ENCODE measurements at places on chromosomes 2 and 18. TPM values are rescaled to one million over a fixed set of nuclear protein-coding genes. Genes with fewer than 3 reads are reported as not detected.

Gene TIGD1
- 7.2 TPM for total RNA-seq

Gene LYPD1
- total RNA-seq: 33.9 TPM

Gene SLC35F5
- total RNA-seq: 58.3 TPM

Gene FAM237A
- not detected for total RNA-seq

Gene POU3F3
- total RNA-seq: 0.14 TPM

Gene LGALSL
- 19.2 TPM for total RNA-seq

Gene DCDC2C
- not detected for total RNA-seq

Gene STARD6
- not detected for total RNA-seq

Gene PCARE
- total RNA-seq: not detected

Gene C2orf15
- total RNA-seq: 5.6 TPM
